Caco-2 (cell line): ENCODE measurements at places on chromosomes 12 and 14.

DNA sequence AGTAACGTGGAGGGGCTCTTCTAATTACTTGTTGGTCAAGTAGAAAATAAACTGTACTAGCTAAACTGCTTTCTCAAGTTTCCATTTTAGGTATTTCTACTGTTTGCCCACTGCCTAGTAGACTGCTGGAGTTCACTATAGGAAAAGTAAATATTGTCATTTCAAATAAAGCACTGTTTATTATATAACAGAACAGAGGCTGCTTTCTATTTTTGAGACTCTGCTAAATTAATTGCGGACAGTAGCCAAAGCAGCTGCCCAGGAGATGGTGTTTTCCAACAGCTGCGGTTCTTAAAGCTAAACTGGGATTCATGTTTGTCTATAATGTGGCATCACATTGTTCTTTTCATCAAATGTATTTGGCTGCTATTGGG, 15.9 kb upstream of the SIX1 start:
- no peak for DNase-seq

DNA sequence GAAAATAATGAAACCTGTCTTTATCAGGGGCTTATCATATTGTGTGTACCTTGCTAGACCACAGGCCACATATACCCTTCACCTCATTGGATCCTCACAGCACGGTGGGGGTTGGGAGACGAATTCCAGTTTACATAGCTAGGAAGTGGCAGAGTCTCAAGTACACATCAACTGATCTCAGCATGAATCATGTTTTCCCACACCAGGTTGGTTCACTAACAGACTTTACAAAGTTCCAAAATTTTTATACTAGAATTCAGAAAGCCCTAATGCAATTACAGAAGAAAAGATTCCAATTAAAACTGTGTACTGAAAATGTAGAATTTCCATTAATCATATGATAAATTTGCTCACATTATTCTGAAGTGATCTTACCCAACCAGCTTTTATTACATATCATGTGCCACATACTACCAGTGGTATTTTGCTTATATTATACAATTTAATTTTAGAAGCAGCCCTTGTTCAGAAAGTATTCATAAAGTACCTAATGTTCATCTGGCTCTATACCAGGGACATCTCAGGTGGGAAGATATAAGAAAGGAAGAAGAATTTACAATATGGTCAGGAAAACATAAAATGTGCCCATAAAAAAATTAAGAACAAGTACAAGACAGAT, 196.2 kb downstream of the ITPR2 start:
- peak; percentile 30 for DNase-seq

DNA sequence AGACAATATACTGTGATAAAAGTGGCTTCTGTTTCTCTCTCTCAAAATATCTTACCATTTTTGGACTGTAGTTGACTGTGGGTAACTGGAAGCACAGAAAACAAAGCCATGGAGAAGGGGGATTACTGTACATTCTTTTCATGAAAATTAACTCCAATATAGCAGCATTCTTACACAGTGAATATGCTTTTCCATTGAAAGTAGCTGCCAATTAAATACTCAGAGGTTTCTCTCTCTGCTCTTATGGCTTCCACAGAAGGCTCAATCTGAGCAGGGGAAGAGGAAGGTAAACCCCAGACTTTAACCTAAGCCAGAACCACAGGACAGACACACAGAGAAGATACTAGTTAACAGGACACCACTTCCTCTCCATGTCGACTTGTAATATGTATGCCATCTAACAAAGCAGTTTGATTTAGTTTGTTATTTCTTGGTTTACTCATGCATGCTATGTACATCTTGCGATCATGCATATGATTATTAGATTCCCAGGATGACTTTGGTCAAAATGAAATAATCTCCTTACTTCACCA, 150.2 kb downstream of the SSPN start:
- DNase-seq = no peak

GRCh38 chr12:117069926-117070900, 29.0 kb downstream of the TESC start:
- no peak for DNase-seq

DNA sequence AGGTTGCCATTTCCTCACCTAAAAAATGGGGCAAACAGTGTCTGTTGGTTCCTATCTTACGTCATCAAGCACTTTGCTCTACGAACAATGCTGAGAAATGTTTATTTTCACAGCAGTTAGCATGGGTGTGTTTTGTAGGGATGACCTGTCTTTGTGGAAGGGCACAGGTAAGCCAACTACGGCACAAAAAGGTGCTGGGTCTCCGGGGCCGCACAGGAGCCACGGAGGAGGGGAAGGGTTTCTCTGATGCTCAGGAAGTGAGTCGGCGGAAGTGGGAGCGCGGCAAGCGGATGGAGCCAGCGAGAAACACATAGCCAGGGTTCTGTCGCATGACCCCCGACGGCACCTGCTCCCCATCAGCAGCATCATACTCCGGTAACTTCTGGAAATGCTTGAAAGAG, 65.6 kb upstream of the TCL1B start:
- no peak for DNase-seq

DNA sequence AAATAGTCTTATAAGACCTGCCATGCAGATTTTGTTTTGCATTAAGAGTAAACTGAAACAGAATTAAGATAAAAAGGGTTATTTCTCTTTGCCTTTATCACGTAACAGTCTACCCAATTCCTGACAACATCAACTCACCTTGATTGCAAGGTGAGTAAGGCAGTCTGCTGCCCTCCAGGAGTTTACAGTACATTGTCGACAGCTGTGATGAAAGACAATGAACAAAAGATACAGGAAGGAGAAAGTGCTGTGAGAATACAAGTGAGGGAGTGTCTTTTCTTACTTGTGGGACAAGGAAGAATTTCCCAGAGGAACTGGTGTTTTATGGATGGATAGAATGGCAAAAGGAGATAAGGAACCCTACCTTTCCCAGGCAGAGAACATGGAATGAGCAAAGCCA, 101.0 kb downstream of the RTN1 start:
- no peak for DNase-seq

DNA sequence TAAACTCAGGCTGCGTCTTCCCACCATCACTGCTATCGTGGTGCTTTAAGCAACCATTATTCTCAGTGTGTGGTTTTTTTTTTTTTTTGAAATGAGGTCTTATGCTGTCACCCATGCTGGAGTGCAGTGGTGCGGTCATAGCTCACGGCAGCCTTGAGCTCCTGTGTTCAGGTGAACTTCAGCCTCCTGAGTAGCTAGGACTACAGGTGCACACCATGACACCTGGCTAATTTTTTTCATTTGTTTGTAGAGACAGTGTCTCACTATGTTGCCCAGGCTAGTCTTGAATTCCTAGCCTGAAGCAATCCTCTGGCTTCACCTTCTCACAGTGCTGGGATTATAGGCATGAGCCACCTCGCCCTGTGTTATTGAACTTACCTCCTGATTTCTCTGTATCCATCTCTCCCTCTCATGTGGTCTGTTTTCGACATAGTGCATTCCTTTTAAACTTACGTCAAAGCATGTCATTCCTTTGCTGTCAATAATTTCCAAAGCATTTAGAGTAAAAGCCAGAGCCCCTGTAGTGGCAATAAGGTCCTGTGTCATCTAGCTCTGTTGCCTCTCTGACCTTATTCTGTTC, 255.5 kb downstream of the SNAPC1 start:
- no peak for DNase-seq

GRCh38 chr14:24172871-24173281, 996 bp downstream of the REC8 start:
- no peak for DNase-seq

- no peak for DNase-seq
Observed at GRCh38 chr12:113416091-113416754, 6.0 kb upstream of the SDSL start.

DNA sequence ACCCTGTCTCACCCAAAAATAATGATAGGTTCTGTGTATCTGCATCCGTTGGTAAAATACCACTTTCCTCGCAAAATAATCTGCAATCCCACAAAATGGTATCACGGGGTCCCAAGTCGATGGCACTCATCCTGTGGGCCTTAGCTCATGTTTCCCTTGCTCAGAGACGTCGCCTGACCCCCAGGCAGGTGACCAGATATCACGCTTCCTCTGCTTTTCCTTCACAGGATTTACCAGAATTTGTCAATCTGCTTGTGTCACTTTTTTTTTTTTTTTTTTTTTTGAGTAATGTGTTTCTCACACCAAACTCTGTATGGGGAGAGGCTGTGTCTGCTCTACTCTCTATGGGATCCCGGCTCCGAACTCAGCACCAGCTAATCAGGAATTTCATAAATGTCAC, 162.7 kb downstream of the PRKCH start:
- no peak for DNase-seq

DNA sequence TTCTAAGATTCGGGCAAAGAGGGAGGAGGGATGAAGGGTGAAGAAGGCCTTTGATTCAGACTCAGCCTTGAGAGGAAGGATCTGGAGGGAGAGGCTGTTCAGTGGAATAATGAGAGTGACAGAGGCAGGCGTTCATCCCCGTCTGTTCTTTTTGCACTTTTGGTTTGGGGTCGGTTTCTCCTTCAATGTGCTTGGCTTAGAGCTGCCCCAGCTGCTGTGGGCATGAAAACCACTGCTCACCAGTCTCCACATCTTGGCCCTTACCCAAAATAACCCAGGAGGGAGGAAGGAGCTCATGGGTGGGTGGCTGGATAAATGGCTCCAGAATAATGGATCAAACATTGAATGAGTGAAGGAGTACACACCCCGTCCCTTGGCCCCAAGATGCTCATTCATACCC, 261.7 kb upstream of the FKBP4 start:
- no peak for DNase-seq

- no peak for DNase-seq
Observed at GRCh38 chr12:42904683-42905418, 315.3 kb upstream of the PRICKLE1 start.

- DNase-seq = peak; percentile 18
Observed at GRCh38 chr14:64569138-64569631, 19.4 kb downstream of the PPP1R36 start.

GRCh38 chr14:95070748-95071435, 86.4 kb downstream of the DICER1 start:
- DNase-seq = no peak

DNA sequence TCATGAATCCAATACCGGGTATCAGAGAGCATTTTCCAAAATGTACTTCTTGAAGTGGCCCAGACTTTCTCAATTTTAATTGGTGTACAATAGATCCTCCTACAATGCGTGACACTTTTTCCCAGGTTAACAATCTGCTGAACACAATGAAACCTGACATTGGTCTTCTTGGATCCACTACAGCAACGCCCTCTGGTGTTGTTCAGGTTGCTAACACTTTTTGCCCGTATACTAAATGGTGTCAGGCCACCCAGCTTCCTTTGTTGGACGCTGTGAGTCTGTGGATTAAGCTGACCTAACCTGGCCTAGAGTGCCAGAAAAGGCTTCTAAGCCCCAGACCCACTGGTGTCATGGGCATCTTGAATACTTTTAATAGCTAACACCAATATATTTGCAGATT, 89.2 kb downstream of the KCNK10 start:
- peak; percentile 39 for DNase-seq

DNA sequence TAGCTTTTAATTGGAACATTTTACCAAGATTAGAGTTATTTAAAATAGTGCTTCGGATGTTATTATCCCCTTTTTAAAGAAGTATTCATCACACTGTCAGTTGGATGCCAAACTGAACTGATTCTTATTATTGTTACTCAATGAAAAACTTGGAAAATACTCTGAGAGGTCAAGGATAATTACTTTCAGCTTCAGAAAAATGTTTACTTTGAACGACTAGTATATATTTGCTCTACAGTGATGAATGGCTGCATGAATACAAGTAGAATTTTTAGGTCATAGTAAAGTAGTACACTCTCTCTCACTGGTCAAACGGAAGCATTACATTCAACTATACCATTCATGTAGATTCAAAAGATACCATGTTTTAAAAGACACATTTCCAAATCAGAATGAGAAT, 269.2 kb downstream of the CCDC91 start:
- no peak for DNase-seq

DNA sequence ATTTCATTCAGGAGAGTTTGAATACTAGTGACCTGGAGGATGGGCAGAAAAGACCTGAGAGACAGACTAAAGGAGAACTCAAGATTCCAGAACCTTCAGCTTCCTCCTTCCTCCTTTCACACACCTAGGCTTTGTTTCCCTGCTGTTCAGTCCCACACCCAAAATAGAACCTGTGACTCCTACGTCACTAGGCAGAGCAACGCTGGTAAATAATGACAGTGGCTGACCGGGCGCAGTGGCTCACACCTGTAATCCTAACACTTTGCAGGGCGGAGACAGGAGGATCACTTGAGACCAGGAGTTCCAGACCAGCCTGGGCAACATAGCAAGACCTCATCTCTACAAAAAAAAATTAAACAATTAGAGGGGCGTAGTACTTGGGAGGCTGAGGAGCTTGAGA, 166.4 kb upstream of the FKBP4 start:
- DNase-seq = no peak

DNA sequence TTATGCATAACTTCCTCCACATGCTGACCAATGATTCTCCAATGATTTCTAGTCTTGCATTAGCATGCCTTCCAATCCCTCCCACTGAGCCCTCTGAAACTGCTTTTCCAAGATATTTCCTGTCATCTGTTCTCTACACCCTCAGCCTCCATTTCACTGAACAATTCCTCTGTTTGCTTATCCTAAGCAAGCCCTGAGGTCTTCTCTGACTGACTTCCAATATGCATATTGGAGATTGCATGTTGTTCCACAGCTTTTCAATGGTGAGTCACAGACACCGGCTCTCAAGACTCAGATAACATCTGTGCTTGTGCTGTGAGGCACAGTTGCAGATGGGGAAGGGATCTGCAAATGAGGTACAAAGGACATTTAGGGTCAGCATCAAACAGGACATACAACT, 141.0 kb downstream of the SLC16A7 start:
- no peak for DNase-seq

DNA sequence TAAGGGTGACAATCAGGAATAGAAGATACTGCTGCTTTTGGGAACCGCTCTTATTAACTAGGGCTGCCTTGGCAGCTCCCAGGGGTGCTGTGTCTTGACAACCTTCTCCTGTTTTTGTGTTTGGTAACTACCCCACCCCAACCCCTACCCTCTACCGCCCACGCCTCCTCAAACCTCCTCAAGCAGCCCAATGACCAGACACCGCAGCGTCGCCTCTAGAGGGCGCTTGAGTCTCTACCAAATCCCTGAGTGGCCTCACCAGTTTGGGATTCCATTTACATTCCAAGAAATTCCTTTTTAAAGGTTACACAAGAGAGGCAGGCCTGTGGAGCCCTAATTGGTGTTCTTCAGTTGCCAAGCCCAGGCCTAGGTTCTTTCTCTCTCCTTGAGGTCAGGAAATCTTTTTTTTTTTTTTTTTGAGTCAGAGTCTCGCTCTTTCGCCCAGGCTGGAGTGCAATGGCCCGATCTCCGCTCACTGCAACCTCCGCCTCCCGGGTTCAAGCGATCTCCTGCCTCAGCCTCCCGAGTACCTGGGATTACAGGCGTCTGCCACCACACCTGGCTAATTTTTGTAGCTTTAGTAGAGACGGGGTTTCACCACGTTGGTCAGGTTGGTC, 72.4 kb upstream of the USP44 start:
- peak; percentile 78 for DNase-seq
